ENCODE measurements at places on chromosomes 4 and X.

DNA sequence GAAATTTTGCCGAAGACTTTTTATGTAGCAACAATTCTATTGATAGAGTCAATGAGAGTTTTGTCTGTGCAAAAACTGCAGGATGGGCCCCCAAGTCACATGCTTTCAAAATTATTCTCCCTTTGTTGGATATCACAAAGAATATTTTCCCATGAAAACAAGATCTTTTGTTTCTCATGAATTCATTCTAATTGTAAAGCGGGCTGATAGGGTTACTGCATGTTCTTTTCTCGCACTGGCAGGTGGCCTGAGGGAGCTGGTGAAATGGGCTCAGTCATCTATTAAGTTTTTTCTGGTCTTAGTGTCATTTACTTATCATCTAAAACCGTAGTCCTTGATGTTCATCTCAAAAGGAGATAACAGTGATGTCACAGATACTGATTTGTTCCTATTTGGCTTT lies 44.2 kb downstream of the MID1IP1 start:
- no peak for DNase-seq

GRCh38 chr4:183321079-183321478 lies 1.0 kb upstream of the CLDN22 start:
- DNase-seq = no peak

DNA sequence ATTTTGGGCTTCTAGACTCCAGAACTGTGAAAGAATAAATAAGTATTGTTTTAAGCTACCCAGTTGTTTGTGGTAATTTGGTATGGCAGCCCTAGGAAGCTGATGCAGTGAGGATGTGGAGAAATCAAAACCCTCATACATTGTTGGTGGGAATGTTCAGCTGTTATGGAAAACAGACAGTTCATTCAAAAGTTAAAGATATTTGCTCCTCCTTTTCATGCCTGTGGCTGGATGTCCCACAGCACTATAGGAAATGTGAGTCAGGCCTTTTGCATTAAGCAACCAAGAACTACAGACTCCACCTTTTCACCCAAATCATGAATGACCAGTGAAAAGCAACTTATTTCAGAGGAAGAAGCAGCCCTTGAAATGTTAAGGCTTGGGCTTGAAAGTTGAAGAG lies 6.7 kb downstream of the BBS12 start:
- peak; percentile 90 for DNase-seq

- no peak for DNase-seq
Observed at GRCh38 chr4:154415313-154415712, 76.3 kb downstream of the DCHS2 start.

GRCh38 chr4:31234494-31234893 lies 514.3 kb downstream of the PCDH7 start:
- no peak for DNase-seq

DNA sequence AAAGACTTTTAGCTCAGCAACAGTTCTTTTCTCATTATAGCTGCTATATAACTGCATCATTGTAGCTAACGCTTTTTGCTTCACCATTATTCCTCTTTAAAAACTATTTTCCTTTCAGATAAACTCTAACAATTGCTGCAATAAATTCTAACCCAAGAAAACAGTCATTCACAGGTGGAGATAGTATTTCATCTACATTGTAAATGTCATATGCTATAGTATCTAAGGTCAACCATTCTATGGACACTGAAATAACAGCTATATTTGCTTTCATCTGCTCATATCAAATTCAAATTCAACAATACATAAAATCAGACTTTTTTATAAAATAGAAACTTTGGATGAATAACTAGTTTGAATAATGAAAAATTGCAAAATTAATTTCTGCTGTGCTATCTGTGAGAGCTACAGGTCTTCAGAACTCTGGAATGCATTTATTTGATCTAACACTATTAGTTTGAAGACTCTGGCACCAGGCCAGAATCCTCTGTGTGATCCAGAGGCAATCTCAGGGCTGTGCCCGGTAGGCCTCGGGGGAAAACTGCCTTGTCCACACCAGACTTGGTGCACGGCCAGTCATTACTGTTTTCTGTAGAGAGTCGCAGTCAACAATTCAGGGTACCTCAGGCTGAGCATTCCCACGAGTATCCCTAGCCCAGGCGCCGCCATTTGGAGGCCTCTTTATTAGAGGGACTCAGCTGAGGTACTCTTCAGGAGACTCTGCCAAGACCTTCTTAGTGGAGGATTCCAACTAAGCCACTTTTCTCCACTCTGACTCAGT lies 332.4 kb downstream of the SLC7A11 start:
- peak; percentile 10 for DNase-seq

- no peak for DNase-seq
Observed at GRCh38 chrX:128365492-128365891, 313.3 kb upstream of the ACTRT1 start.

- DNase-seq = no peak
Observed at GRCh38 chr4:31787701-31788100, 1067.5 kb downstream of the PCDH7 start.
